ENCODE measurements at places on chromosomes 11 and 22. TPM values are rescaled to one million over a fixed set of nuclear protein-coding genes. Genes with fewer than 3 reads are reported as not detected.

DNA sequence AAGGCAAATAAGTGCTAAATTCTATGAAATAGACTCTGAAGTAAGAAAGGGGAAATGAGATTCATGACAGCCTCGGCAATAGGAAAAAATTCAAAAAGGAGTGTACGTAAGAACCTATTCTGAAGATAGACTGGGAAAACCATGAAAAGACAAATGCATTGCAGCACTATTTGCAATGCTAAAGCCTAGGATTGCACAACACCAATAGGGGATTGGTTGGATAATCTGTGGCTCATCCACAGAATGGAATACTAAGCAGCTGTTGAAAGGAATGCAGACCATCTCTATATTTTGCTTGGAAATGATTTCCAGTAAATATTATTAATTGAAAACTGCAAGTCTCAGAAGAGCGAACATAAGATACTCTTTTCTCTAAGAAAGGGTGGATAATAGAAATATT, 91.7 kb upstream of the CLMP start:
- DNase-seq, result no peak

GRCh38 chr11:134277183-134278001, 1.2 kb downstream of the GLB1L3 start:
- DNase-seq, result no peak

GRCh38 chr11:117037279-117037974, 60.8 kb downstream of the SIK3 start:
- no peak for DNase-seq

DNA sequence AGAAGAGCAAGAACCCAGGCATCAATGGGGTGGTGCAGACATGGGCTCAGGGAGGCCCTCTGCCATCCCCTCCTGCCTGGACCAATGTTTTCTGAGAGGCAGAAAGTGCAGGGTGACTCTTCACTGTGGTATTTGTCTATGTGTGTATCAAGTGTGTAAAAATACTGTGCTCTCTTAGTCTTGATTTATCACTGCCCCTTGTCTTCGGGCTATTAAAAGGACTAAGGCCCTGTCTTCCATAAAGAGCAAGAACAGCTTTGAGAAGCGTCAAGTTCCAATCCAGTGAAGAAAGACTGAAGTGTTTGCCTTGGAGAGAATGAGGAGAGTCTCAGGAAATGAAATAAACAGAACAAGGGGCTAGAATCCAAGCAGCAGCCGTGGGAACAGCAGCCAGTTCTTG, 14.4 kb downstream of the PRSS23 start:
- DNase-seq, result no peak

- DNase-seq, result no peak
Measured at GRCh38 chr22:41517172-41518047, 26.9 kb downstream of the POLR3H start.

The NRXN2 gene
- 30.5 TPM for polyA plus RNA-seq

The MRGPRX4 gene
- not detected for polyA plus RNA-seq

The OR4C45 gene
- not detected for polyA plus RNA-seq

Data from urinary bladder (tissue), 4 donors.